ENCODE measurements at places on chromosomes 12 and 14. TPM values are rescaled to one million over a fixed set of nuclear protein-coding genes. Genes with fewer than 3 reads are reported as not detected.

DNA sequence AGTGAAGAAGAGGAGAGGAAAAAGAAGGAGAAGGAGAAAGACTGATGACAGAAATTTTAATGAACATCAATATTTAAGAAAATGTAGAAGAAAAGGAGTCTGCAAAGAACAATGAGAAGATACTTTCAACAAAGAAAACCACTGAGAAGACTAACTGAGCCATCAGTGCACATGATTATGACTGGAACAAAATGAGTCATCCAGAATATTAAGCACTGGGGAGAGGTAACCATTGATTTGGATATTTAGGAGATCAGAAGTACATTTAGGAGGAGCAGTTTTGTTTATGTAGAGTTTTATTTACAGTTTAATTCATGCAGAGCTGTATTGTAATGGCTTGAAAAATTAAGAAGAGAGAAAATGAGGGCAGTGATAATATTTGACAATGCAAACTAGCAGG, 159.1 kb downstream of the C12orf50 start:
- H3K27me3 ChIP-seq = no peaks in the 10 kb centered on the region
- H3K4me3 ChIP-seq = no peak overlapping the region
- no peak overlapping the region for H3K27ac ChIP-seq
- DNase-seq = no peak
- peaks cover 5% of the 10 kb centered on the region for H3K4me1 ChIP-seq

GRCh38 chr12:85530456-85530855, 250.4 kb downstream of the ALX1 start:
- DNase-seq = no peak
- H3K4me1 ChIP-seq = no peaks in the 10 kb centered on the region
- H3K27me3 ChIP-seq = no peaks in the 10 kb centered on the region
- no peak overlapping the region for H3K27ac ChIP-seq

- no peaks in the 10 kb centered on the region for H3K36me3 ChIP-seq
- H3K27ac ChIP-seq = peak overlapping the region; percentile 91
- DNase-seq = peak; percentile 94
- no peaks in the 10 kb centered on the region for H3K27me3 ChIP-seq
- no peak overlapping the region for H3K4me3 ChIP-seq
- peaks cover 42% of the 10 kb centered on the region for H3K4me1 ChIP-seq
Observed at GRCh38 chr12:6215932-6216494, 15.8 kb downstream of the CD9 start.

Gene CD27
- 0.69 TPM for total RNA-seq

GRCh38 chr12:46217541-46218321, 51.1 kb downstream of the SLC38A1 start:
- H3K36me3 ChIP-seq = no peaks in the 10 kb centered on the region
- no peak for DNase-seq
- H3K27ac ChIP-seq = no peak overlapping the region
- peaks cover 15% of the 10 kb centered on the region for H3K4me1 ChIP-seq
- H3K27me3 ChIP-seq = no peaks in the 10 kb centered on the region

DNA sequence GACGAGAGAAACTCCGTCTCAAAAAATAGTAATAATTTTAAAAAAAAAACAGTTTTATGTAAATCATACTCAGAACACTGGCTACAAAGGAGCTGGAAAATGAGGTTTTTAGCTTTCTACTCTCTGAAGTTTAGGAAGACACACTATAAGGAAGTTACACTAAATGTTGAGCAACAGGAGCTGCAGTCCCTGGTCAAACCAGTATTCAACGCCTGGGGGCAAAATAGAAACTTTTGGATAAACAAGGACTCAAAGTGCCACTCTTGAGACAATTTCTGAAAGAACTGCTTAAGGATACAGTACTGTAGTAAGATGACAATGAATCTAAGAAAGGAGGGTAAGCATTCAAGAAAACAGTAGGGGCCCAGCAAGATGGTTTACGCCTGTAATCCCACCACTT, 29.3 kb downstream of the ACTR6 start:
- H3K27me3 ChIP-seq = no peaks in the 10 kb centered on the region
- H3K36me3 ChIP-seq = peaks cover 7% of the 10 kb centered on the region

GRCh38 chr12:120101182-120101581, 15.4 kb downstream of the RAB35 start:
- no peaks in the 10 kb centered on the region for H3K27me3 ChIP-seq
- peaks cover 23% of the 10 kb centered on the region for H3K4me1 ChIP-seq
- H3K4me3 ChIP-seq = no peak overlapping the region

All from adrenal gland (tissue), 19 donors.